ENCODE measurements at places on chromosomes 1 and 21. TPM values are rescaled to one million over a fixed set of nuclear protein-coding genes. Genes with fewer than 3 reads are reported as not detected.

TTC39A gene
- total RNA-seq, result 0.73 TPM

LAX1 gene
- not detected for total RNA-seq

RNU1-2 gene
- total RNA-seq, result under 0.01 TPM

OR2L2 gene
- not detected for total RNA-seq

KRTAP12-2 gene
- total RNA-seq, result not detected

TACSTD2 gene
- not detected for total RNA-seq

ZSWIM5 gene
- 0.08 TPM for total RNA-seq

AGPAT3 gene
- 18.3 TPM for total RNA-seq

SPRTN gene
- 22.5 TPM for total RNA-seq

GPATCH3 gene
- total RNA-seq, result 12.0 TPM

WDR4 gene
- 21.8 TPM for total RNA-seq

GJA9 gene
- not detected for total RNA-seq

LIN28A gene
- not detected for total RNA-seq

LINGO4 gene
- not detected for total RNA-seq

RGS7 gene
- not detected for total RNA-seq

TMPRSS2 gene
- total RNA-seq, result not detected

SFN gene
- total RNA-seq, result 0.14 TPM

CDC42 gene
- 335 TPM for total RNA-seq

Data from SJCRH30 (cell line).